Muscle of leg (tissue), 16 donors: ENCODE measurements at places on chromosomes 2 and 18. TPM values are rescaled to one million over a fixed set of nuclear protein-coding genes. Genes with fewer than 3 reads are reported as not detected.

Gene PFN4
- 1.3 TPM for polyA plus RNA-seq

Gene NAT8
- polyA plus RNA-seq = 0.60 TPM

Gene RESP18
- polyA plus RNA-seq = not detected

Gene NT5DC4
- 0.08 TPM for polyA plus RNA-seq

Gene CYP27A1
- 23.2 TPM for polyA plus RNA-seq

Gene CD226
- 0.82 TPM for polyA plus RNA-seq

Gene XDH
- 1.4 TPM for polyA plus RNA-seq

Gene ALLC
- not detected for polyA plus RNA-seq

Gene ST8SIA3
- 0.01 TPM for polyA plus RNA-seq

Gene NYAP2
- polyA plus RNA-seq = 0.05 TPM

Gene MBD2
- 42.7 TPM for polyA plus RNA-seq

Gene RFTN2
- polyA plus RNA-seq = 15.8 TPM

Gene ABCG5
- polyA plus RNA-seq = 0.12 TPM

Gene MARCHF4
- polyA plus RNA-seq = 0.17 TPM

Gene HS1BP3
- 8.4 TPM for polyA plus RNA-seq

Gene STAT4
- 1.3 TPM for polyA plus RNA-seq

Gene SLC4A3
- polyA plus RNA-seq = 15.9 TPM

Gene CDH2
- polyA plus RNA-seq = 6.4 TPM

Gene ANKRD30BL
- polyA plus RNA-seq = 0.13 TPM

Gene ALPP
- polyA plus RNA-seq = not detected

Gene GLI2
- 12.6 TPM for polyA plus RNA-seq

Gene SETBP1
- polyA plus RNA-seq = 11.0 TPM

Gene KRTCAP3
- polyA plus RNA-seq = 3.0 TPM

Gene REG1B
- polyA plus RNA-seq = not detected

Gene POTEI
- polyA plus RNA-seq = 0.05 TPM

Gene TMBIM1
- polyA plus RNA-seq = 91.0 TPM

Gene NR4A2
- polyA plus RNA-seq = 2.7 TPM

Gene KLF11
- polyA plus RNA-seq = 19.9 TPM

Gene ICOS
- not detected for polyA plus RNA-seq

Gene FBXO11
- polyA plus RNA-seq = 40.7 TPM
